Natural killer cell (primary cell): ENCODE measurements at places on chromosomes 16 and 17. TPM values are rescaled to one million over a fixed set of nuclear protein-coding genes. Genes with fewer than 3 reads are reported as not detected.
A peak's percentile ranks its signal among the peaks of the same experiment; 100 is the strongest.

The TEX19 gene
- not detected for total RNA-seq

DNA sequence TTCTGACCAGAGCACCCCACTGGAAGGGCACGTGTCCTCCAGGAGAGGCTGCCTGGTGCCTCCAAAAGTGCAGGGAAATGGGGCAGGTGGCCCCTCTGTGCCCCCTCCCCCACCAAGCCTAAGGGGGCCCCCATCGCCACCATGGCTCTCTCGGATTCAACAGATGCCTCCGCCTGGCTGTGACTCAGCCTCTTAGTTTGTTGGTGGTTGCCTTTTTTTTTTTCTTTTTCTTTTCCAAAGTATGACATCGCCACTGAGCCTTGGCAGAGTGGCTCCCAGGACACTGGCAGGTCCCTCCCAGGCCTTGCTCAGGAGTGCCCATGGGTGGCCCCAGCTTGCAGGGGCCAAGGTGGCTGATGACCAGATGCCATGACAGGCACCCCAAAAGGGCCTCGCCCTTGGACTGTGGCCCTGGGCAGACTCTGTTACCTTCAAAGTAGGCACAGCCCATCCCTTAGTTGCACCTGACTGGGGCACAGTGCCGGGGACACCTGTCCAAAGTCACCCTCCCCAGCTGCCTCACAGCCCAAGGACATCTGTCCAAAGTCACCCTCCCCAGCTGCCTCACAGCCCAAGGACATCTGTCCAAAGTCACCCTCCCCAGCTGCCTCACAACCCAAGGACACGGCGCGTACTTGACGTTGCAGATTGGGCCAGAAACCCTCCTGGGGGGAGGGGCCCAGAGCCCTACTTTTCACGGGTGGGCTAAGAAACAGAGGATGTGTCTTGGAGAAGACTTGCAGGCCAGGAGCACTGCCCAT, 29.6 kb downstream of the NPTX1 start:
- DNase-seq, result no peak

The TP53TG3E gene
- not detected for total RNA-seq

DNA sequence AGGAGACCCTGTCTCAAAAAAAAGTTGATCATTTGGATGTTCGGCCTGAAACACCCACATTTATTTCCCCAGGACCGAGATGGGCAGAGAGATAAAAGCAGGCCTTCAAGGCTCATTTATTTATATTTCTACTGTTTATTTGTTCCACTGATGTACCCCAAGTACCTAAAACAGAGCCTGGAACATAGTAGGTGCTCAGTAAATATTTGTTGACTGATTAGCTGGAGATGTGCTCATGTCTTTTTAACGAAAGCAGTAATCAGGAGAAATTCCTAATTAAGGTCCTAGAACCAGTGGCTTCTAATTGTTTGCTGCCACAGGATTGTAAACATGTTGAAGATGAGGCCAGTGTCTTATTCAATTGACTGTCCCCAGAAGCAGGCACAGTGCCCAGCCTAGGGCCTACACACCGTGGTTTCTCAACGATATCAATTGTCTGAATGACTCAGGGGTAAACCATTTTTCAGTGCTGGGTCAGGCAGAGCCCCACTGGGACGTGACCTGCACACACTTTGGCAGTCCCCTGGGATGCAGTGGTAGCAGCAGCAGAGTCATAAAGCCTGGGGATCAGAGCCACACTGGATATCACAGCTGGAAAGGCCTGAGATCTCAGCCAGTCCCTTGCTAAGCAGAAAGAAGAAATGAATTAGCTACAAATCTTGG, 34.8 kb downstream of the SOST start:
- DNase-seq, result no peak

GRCh38 chr17:80246266-80246681, 14.4 kb upstream of the RNF213 start:
- no peak for DNase-seq

DNA sequence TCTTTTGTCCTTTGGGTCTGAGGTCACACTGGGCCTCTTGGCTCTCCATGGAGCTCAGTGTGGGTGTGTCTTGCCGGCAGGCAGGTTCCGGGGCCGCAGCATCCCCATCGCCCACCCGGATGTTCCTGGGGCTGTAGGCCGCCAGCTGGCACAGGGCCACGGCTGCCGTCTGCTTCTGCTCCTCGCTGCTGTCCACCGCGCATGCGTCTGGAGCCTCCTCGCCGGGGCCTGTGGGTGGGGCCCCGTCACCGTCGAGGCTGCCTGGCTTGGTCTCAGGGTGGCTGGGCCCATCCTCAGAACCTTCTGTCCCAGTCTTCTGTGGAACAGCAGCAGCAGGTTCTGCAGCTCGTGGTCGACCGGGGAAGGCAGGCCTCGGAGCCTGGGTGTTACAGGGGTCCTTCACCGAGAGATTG, 9.6 kb downstream of the ZNF750 start:
- no peak for DNase-seq

DNA sequence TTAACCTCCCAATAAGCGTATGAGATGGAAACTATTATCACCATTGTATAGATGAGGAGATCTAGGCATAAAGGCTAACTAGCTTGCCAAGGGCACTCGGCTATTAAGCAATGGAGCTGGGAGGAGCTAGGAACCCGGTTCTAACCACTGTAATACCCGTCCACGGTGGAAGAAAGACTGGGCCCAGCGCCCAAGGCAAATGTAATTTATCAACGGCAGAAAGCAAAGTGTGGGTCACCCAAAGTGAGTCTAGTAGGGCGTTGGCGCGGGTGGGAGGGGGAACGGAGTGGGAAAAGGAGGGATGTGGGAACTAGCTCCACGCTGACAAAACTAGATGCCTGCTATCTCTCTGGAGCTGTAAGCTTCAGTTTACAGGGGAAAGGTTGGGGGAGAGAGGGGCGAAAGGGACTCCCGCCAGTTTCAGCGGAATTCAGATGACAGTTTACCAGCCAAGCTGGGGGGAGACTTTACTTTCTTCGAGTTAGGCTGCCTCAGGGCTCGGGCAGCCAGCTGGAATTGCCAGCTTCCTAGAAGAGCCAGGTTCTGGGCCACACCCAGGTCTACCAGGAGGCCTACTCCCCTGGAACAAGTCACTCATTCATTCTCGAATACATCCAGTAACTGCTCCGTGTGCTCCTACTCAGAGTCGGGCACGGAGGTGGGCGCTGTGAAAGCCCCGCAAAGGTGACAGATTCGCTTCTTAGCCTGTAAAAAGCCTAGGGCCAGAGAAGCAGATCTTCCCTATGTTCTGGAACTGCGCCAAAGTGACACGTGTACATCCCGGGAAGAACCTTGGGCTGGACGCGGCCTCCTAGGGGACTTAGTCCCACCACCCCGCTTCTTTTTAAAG, 837 bp downstream of the LRRC59 start:
- DNase-seq, result peak; percentile 54

The PLD2 gene
- total RNA-seq, result 22.7 TPM

The C17orf50 gene
- not detected for total RNA-seq

The ENPP7 gene
- not detected for total RNA-seq

GRCh38 chr17:64264891-64265290, 1.8 kb upstream of the TEX2 start:
- no peak for DNase-seq

DNA sequence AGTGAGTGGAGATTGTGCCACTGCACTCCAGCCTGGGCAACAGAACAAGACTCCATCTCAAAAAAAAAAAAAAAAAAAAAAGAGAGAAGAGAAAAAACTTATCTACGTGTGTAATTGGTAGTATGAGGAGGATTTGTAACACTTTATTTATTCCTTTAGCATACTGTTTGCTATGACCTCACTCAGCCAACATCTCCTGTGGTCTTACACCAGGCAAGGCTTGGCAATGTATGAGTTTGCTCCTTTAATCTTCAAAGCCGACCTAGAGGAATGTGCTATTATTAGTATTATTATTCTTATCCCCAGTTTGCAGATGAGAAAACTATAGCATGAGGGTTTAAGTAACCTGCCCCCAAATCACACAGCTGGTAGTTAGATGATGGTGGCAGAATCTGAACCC, 35.8 kb upstream of the HAPSTR1 start:
- DNase-seq, result no peak

DNA sequence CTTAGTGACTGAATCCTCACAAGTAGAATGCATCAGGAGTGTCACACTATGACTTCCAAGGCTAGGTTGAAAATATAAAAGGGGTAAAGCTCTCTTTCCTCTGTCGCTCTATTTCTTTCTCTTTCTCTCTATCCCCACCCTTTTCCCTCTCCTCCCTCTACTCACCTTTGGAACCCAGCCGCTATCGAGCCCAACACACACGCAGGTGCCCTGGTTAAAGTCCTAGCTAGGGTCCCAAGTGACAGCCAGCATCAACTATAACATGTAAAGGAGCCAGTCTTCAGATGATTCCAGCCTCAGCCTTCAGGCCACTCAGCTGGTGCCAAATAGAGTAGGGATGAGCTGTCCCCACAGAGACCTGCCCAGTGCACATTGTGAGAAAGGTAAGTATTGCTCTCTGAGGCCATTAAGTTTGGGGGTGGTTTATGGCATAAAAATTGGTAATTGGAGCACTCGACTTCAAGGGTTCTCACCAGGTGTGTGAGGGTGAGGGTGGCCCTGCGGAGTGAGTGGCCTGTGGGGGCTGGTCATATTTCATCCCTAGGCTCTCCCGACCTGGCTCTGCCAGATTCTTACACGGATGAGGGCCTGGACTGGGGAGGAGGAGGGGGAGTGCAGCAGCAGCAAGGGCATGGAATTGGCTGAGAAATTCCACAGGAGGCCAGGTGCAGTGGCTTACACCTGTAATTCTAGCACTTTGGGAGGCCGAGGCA, 14.9 kb upstream of the C16orf54 start:
- DNase-seq, result no peak

The NKD1 gene
- 1.0 TPM for total RNA-seq

DNA sequence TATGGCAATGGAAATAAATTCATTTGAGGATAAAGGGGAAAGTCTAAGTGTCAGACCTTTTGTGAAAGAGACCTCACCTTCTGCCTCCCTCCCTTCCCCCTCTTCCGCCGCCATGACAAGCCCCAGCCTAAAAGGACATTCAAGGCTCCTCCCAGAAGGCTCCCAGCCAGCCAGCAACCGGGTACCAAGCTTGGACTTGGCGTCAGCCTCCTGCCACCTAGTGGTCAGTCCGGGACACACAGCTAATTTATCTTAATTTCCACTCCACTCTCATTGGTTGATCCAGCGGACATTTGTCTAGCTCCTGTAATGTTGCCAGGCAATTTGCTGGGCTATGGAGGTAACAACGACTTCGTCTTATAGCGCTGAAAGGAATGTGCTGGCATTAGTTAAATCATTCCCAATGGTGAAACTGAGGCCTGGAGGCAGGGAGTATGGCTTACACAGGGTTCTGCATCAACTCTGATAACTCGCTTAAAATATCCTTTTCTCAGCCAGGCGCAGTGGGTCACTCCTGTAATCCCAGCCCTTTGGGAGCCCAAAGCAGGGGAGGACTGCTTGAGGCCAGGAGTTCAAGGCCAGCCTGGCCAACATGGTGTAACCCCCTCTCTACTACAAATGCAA, 19.3 kb upstream of the CLEC3A start:
- DNase-seq, result peak; percentile 26

GRCh38 chr16:48206594-48207242, 37.4 kb upstream of the LONP2 start:
- no peak for DNase-seq

GRCh38 chr17:67063141-67063540, 18.8 kb downstream of the CACNG1 start:
- no peak for DNase-seq

DNA sequence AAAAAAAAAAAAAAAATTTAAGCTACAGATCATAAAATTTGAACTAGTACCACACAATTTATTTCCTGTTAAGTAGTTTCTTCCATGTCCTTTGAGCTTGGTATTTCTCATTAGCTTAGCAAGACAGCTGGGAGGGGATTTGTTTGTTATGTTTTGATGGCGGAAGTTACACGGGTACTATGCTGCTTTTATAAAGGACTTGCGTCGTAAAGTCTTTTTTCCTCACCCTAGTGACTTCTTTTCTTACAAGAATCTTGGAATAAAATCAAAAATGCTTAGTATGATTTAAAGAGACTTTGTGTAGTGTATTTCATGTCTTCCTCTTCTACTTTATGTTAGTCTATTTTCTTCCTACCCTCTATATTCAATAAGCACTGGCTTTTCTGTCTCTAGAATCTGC, 89.1 kb downstream of the NLK start:
- DNase-seq, result no peak

GRCh38 chr17:42337442-42337841, 49.1 kb downstream of the STAT5A start:
- DNase-seq, result no peak

DNA sequence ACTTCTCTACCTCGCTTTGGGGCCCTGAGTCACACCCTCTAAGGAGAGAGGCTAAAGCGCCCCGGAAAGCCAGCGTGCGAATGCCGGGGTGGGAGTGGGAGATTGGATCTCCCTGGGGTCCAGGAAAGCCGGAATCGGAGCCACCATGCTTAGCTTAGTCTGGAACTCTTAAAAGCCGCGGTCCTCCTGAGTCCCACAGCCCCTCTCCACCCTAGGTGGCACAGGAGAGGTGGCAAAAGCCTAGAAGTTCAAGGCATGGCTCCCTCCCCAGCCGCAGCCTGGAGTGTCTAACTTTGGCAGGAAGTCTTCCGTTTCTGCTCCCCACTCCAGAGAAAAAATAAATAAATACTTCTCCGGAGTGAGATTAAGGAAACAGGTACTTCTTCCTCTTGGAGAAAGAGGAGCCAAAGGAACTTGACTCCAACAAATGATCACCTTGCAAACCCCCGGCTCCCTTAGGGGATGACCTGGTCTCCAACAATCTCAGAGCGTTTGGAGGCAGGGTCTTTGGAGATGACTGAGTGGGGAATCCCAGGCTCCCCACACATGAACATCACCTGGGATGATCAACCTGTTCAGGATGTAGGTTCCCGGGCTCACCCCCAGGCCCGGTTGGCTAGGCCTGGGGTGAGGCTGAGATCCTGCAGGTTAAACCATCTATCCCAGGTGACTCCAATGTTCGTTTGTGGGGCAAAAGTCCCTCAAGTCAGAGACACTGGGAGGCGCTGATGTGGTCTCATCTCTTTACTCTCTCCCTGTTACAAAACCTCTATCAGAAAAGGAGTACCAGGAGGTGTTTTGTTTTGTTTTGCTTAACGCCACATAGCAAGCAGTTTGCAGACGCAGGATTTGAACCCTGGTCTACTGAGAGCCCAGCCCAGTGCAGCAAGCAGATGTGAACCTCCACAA, 2.9 kb downstream of the CIITA start:
- no peak for DNase-seq

DNA sequence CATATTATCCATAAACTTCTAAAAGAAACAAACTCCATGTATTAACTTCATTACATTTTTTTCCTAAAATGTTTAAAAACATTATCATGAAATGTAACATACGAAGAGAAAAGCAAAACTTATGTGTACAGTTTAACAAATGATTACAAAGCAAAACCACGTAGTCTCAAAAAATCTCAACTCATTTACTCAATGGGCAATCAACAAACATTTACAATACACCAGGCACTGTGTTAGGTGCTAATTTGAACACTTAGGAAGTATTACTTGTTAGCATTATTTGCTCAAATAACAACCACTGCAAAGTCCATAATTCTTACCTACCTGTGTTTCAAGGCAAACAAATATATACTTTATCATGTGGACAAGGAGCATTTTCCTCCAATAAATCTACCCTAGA, 164.9 kb downstream of the STX8 start:
- DNase-seq, result no peak

The VASN gene
- total RNA-seq, result 0.93 TPM
